ENCODE measurements at places on chromosomes 4 and X.

DNA sequence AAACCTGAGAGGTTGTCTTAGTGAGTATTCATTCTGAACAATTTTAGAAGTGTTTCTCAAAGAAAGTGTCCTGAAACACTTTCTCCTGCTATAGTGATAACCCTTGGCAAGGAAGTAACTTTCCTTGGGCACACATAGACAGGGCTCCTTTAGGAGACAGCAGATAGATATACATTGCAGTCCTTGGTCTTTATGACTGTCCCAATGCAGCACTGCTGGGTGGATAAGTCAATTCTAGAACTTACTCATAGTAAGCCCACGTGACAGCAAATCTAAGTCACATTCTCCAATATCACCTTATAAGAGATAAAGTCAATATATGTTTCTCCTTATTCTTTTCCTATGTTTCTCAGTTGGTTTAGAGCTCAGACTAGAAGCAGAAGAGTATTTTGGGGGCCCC is 46.7 kb downstream of the GPRASP3 start:
- DNase-seq, result no peak

GRCh38 chr4:75555294-75556164 is at the start of gene ODAPH:
ODAPH (plus strand) TSS chr4:75556066; CDS start chr4:75556083, 17 bp downstream.
- no peak for DNase-seq

- no peak for DNase-seq
Observed at GRCh38 chr4:38109370-38109769, 149.2 kb downstream of the PTTG2 start.

GRCh38 chrX:20248592-20249192 is 18.0 kb downstream of the RPS6KA3 start:
- no peak for DNase-seq

DNA sequence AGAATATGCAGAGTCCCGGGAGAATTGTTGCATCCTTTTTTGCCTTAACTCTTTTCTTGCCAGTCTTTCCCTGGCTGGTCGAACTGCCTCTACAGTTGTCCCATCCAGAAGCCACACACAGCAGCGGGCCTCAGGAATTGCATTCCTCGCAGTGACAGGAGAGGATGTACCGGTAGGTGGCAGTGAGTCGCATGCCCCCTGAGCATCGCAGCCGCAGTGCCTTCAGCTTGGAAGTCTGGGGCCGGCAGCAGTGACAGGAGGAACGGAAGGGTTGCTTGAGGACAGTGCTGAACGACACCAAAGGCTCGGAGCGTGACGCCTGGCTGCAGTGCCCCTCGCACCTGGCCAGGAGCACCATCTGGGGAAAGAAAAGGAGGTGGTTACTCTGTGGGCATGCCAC is 23.5 kb downstream of the NDP start:
- DNase-seq, result no peak

GRCh38 chr4:94068753-94069719 is 138.6 kb upstream of the SMARCAD1 start:
- DNase-seq, result no peak

- DNase-seq, result peak; percentile 16
Observed at GRCh38 chrX:14528629-14529289, 577 bp upstream of the GLRA2 start.

- DNase-seq, result no peak
Observed at GRCh38 chrX:155997436-155997835, at the start of gene IL9R. IL9R (plus strand) TSS chrX:155997696; CDS start chrX:155997760, 64 bp downstream.

- DNase-seq, result no peak
Observed at GRCh38 chrX:39679497-39680157, 418.1 kb downstream of the BCOR start.

DNA sequence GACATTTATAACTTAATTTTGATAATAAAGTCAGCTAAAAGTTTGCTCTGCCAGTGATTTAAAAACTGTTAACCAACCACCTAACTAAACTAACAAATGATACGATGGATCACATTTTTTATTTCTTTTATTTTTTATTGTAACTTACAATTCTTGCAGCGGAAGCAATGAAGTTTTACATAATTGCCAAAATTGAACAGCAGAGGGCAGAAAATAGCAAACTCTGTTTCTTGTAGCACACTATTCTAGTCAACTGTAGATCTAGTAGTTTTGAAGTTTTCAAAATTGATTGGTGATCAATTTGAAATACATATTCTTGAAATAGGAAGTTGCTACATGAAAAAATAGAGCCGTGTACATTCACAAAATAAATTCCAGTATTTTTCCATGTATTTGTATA is 2.8 kb upstream of the GRIA2 start:
- peak; percentile 36 for DNase-seq

DNA sequence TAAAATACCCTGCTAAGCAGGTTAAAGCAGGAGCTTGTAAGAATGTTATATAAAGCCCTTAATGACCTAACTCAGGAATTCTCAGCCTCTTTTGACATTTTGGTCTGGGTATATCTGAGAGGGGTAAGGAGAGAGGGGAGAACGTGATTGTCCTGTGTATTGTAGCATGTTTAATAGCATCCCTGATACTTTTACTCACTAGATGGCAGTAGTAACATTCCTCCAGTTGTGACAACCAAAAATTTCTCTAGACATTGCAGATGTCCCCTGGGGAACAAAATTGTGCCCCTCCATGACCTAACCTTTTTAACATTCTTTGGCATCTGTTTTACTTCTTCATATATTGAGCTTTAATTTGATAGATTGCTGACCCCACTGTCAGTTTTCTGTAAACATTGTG is 17.9 kb downstream of the SMARCA5 start:
- DNase-seq, result peak; percentile 27

DNA sequence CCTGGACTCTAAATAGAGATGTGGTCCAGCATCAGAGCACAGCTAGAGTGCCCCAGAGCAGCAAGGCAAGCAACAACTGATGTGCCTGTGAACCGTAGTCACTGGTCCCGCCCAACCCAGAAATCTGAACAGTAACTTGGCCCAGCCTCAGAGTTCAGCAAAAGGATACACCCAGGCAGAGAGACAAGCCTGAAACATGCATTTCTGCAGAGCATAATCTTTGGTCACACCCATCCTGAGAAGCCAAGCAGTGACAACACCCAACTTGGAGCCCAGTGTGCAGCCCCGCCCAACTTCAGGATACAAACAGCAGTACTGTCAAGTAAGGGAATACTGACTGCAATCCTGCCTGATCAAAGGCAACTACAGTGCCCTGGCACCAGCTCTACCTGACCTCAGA is 78.9 kb downstream of the CCDC160 start:
- no peak for DNase-seq

GRCh38 chr4:155565330-155565729 is 101.3 kb upstream of the GUCY1A1 start:
- DNase-seq, result no peak

GRCh38 chrX:123481913-123482851 is 250.7 kb downstream of the THOC2 start:
- peak; percentile 52 for DNase-seq
